Aorta (tissue), 5 donors: ENCODE measurements at places on chromosomes 16 and 17. TPM values are rescaled to one million over a fixed set of nuclear protein-coding genes. Genes with fewer than 3 reads are reported as not detected.

Gene PPP1R1B
- total RNA-seq: 2.5 TPM

Gene NOTUM
- total RNA-seq: 0.60 TPM

Gene NPIPA3
- 5.4 TPM for total RNA-seq

Gene AXIN1
- 17.0 TPM for total RNA-seq

Gene TBC1D3C
- not detected for total RNA-seq

Gene SLC22A31
- total RNA-seq: not detected

Gene KRT20
- not detected for total RNA-seq

Gene TRAPPC1
- 101 TPM for total RNA-seq

Gene SULT1A2
- 1.8 TPM for total RNA-seq

Gene ORC6
- total RNA-seq: 1.6 TPM

- H3K27me3 ChIP-seq: no peaks in the 10 kb centered on the region
- no peaks in the 10 kb centered on the region for H3K4me1 ChIP-seq
- H3K4me3 ChIP-seq: no peak overlapping the region
- H3K36me3 ChIP-seq: no peaks in the 10 kb centered on the region
Observed at GRCh38 chr17:32958418-32958817, 30.5 kb downstream of the TMEM98 start.

DNA sequence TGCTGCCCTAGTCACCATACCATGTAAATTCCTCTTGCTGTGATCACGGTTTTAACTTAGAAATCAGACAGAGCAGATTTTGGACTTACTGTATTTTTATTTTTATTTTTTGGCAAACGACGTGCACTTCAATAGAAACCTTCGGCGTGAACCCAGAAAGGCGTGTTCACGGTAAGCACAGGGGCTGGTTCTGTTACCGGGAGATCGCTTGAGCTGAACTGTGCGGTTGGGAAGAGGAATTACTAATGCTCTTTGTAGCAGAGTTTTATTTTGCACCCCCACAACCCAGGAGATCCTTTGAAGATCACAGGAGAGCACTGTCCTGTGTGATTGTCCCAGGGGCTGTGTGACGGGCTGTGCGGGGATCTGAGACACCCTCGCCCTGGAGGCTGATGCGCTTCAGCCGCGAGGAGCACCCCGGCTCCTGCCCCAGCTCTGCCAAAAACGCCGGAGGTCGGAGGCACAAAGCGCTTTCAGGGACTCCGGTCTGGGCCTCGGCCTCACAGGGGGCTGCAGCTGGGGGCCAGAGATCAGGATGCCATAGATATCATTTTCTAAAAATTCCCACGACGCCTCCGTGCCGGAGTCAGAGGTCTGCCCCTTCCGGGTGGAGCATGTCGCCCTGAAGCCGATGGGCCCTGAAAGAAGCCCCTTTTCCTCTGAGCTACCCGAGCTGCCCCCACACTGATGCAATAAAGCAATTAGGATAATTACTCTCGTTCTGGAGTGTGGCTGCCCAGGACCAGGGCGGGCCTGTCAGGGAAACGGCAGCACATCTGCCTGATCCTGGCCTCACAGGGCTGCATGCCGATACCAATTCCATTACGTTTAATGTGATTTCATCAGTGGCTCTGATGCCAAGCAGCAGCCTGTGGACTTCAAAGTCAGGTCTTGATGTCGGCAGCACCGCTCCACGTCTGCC is 71.8 kb downstream of the LMF1 start:
- H3K4me1 ChIP-seq: no peaks in the 10 kb centered on the region
- H3K36me3 ChIP-seq: no peaks in the 10 kb centered on the region
- H3K27ac ChIP-seq: no peak overlapping the region
- H3K4me3 ChIP-seq: no peak overlapping the region
- no peak for DNase-seq

DNA sequence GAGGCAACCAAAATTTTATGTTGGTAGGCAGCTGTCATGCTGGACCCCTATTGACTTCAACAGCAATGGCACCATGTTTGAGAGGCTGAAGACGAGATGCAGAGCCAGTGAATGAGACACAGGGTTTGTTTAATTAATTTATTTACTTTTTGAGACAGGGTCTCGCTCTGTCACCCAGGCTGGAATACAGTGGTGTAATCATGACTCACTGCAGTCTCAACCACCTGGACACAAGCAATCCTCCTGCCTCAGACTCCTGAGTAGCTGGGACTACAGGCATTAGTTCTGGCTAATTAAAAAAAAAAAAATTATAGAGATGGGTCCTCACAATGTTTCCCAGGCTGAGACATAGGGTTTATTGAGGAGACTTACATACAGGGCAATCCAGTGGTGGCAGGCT is 36.2 kb upstream of the PPM1D start:
- no peaks in the 10 kb centered on the region for H3K36me3 ChIP-seq
- no peaks in the 10 kb centered on the region for H3K27me3 ChIP-seq
- DNase-seq: no peak
- H3K27ac ChIP-seq: no peak overlapping the region
- H3K4me1 ChIP-seq: no peaks in the 10 kb centered on the region

DNA sequence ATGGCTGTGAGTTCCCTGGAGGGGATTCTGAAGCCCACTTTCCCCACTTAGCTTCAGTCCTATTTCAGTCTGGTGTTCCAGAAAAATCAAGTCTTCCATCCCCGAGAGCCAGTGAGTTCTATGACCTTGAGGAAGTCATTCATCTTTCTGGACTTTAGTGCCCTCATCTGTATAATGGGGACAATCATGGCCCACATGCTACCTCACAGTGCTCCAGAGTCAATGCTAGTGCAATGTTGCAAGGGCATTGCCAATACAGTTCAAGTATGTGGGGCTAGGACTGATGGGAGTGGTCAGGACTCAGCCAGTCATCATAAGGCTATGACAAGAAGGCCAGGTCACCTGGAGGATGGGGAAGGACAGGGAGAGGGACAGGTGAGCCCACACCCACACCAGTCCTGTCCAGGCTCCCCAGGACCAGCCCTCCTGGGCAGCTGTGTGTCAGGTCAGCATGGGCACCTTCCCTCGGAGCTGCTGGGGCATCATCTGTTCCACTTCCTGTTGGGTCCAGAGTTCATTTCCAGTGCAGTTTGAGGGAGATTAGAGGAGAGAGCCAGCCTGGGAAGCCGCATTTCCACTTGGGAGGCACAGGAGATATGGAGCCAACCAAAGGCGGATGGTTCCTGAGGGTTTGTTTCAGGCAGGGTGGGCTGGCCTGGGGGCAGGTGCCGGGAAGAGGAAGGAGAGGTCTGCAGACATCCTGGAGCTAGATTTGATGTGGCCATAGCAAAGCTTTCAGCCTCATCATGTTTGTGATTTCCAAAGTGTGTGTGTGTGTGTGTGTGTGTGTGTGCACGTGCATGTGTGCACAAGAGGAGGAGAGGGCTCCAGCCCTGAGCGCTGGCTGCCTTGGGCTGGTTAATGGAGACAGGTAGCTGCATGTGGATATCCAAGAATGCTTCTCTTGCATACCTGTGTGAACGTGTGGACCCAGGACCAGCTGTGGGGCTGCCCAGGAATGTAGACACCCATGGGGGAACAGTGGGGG is 3.9 kb upstream of the WNT9B start:
- H3K36me3 ChIP-seq: no peaks in the 10 kb centered on the region
- H3K4me3 ChIP-seq: no peak overlapping the region
- H3K4me1 ChIP-seq: no peaks in the 10 kb centered on the region
- no peak overlapping the region for H3K27ac ChIP-seq
- DNase-seq: no peak
- peaks cover 3% of the 10 kb centered on the region for H3K27me3 ChIP-seq

DNA sequence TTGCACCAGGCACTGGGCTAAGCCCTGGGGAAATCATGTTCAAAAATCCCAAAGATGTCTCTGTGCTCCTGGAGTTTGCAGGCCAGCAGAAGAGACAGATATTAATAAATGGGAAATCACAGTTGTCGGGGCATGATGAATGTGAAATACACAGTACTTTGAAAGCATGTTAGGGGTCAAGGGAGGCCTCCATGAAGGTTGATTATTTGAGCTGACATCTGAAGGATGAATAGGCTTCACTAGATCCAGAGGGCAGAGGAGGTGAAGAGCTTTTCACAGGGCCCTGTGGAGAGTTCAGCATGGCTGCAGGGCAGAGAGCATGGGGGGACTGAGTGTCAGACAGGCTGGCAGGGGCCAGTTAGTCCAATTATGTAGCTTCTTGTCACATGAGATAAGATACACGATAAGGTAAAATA is 2.6 kb downstream of the ANKRD40CL start:
- H3K36me3 ChIP-seq: no peaks in the 10 kb centered on the region
- no peak overlapping the region for H3K27ac ChIP-seq
- no peak for DNase-seq
- no peaks in the 10 kb centered on the region for H3K4me1 ChIP-seq
- no peaks in the 10 kb centered on the region for H3K27me3 ChIP-seq

DNA sequence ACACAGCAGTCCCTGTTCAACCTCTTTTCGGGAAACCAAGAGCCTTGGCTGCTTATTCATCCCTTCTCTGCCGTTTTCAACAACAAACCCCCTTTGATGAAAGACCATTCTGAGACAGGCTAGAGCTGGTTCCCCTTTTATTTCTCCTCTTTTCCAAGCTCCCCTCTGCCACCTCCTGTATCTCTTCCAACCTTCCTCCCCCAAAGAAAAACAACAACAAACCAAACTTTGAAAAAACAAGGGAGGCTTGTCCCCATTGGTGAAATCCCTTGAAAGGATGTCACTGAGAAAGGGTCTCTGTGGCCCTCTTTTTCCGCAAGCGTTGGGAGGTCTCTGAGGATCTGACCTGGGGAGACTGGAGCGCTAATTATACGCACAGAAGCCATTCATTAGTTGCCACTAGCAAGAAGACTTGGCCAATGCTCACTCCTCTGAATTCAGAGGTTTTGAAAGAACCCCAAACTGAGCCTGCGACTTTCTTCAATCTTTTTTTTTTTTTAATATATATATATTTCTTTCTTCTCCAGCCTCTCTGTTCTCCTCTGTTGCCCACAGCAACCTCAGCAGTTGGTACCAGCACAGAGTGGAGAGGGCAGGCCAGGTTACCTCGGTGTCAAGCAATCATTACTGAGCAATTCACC is 101.4 kb downstream of the PITPNC1 start:
- DNase-seq: no peak
- H3K27me3 ChIP-seq: no peaks in the 10 kb centered on the region
- no peaks in the 10 kb centered on the region for H3K36me3 ChIP-seq
- no peaks in the 10 kb centered on the region for H3K4me1 ChIP-seq

- H3K27ac ChIP-seq: no peak overlapping the region
- no peaks in the 10 kb centered on the region for H3K36me3 ChIP-seq
- no peak overlapping the region for H3K4me3 ChIP-seq
- H3K4me1 ChIP-seq: no peaks in the 10 kb centered on the region
- H3K27me3 ChIP-seq: no peaks in the 10 kb centered on the region
- no peak for DNase-seq
Observed at GRCh38 chr16:87762071-87762571, 3.7 kb downstream of the KLHDC4 start.

- H3K27me3 ChIP-seq: no peaks in the 10 kb centered on the region
- H3K4me1 ChIP-seq: no peaks in the 10 kb centered on the region
- no peaks in the 10 kb centered on the region for H3K36me3 ChIP-seq
- H3K4me3 ChIP-seq: no peak overlapping the region
- no peak for DNase-seq
Observed at GRCh38 chr16:57008440-57008839, 19.1 kb downstream of the NLRC5 start.

DNA sequence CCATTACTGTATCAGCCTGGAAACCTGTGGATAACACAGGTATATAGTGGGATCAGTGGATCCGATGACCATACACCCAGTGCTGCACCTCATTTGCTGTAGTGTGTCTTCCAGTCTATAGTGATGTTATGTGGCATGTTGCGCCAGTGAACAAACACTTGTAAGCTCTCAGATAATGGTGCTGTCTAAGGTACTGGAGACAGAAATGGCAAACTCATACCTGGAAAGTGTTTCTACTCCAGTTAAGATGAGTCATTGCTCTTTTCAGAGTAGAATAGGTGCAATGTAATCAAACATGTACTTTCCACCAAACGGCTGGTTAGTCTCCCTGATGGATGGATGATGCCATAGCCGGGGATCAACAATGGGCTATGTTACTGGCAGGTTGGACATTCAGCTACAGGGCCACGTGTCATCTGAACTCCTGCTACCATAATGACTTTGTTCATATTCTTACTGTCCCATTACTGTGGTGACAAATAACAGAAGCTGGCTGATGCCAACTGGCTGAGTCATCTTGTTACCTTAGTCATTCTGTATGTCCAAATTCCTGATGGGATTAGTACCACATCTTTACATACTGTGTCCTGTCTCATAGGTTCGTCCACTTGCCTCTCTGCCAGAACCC is 6.3 kb downstream of the CCL11 start:
- no peak overlapping the region for H3K27ac ChIP-seq
- DNase-seq: no peak
- H3K27me3 ChIP-seq: no peaks in the 10 kb centered on the region
- no peak overlapping the region for H3K4me3 ChIP-seq

- H3K4me1 ChIP-seq: no peaks in the 10 kb centered on the region
- H3K27me3 ChIP-seq: no peaks in the 10 kb centered on the region
- H3K36me3 ChIP-seq: no peaks in the 10 kb centered on the region
- DNase-seq: no peak
Observed at GRCh38 chr16:80614908-80615671, 74.3 kb downstream of the DYNLRB2 start.

GRCh38 chr16:54430491-54431030 is 144.0 kb upstream of the IRX3 start:
- H3K36me3 ChIP-seq: no peaks in the 10 kb centered on the region
- H3K4me1 ChIP-seq: no peaks in the 10 kb centered on the region

DNA sequence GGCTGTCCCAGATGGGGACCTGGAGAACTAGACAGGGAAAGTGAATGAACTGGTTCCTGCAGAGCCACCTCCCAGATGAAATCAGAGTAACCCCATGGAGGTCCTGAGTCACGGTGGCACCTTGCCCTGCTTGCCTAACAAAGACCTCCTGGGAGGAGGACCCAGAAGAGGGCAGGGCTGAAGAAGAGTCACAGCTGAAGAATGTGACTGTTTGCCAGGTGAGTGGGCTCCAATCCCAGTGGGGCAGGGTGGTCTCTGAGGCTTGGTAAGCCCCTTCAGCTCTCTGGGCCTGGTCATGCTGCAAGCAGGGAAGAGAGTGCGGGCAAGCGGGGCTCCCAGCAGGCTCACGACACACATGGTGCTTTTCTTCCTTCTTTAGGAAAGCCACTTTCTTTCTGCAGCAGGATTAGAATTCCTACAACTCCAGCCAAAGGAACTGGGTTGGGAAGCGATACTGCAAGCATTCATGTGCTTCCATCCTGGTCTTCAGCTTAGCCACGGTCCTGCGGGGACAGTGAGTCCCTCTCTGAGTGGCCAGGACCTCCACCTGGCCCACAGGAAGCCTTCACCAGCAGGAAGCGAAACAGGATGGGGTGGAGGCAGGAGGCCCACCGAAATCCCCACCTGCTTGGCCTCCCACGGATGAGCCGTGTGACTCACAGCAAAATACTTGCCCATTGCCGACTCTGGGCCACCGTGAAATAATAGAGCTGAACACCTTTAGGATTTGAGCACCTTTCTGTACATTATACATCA is 4.3 kb downstream of the C16orf74 start:
- no peaks in the 10 kb centered on the region for H3K36me3 ChIP-seq
- no peak for DNase-seq
- H3K4me3 ChIP-seq: no peak overlapping the region
- H3K27me3 ChIP-seq: no peaks in the 10 kb centered on the region
- no peaks in the 10 kb centered on the region for H3K4me1 ChIP-seq
